NCI-H1417 treated with DMSO at 0.1 percent for 48 hours (cell line): ENCODE measurements at places on chromosomes 4 and X.

DNA sequence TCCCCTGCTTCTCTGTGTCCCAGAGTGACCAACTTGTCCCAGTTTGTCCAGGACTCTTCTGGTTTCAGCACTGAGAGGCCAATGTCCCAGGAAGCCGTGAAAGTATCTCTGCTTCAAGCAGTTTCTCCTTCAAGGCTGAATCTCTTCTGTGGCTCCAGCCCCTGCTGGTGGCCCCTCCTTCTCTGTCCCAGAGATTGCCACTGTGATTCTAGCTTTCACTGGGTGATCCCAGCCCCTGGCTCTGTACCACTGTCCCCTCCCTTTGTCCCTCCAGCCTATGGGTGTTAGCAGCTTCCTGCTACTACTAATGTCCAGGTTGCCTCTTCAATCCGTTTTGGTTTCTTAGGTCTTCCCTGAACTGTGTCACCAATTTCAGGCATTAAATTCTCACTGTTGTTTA lies 70.5 kb downstream of the SOX3 start:
- DNase-seq: no peak

- DNase-seq: no peak
Observed at GRCh38 chr4:123747016-123747415, 350.4 kb downstream of the SPRY1 start.

- DNase-seq: no peak
Observed at GRCh38 chr4:26101011-26101410, 187.0 kb downstream of the SMIM20 start.

DNA sequence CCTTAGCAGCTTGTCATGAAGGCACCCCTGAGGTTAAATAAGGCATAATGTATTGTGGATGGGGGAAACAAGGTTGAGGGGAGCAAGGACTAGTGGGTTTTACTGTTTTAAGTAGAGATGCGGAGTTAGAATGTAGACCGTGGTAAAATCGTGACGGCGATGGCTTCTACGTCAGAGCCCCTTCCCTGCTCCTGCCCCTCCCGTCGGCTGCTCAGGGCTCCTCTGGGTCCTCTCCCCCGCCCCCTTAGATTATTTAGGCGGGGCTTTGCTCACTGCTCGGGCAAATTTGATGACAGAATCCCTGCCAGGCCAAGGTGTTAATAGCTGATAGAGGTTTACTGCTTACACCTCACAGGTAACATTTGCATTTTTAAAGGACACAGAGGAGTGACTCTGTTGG lies 2.3 kb downstream of the FRMPD3 start:
- no peak for DNase-seq

DNA sequence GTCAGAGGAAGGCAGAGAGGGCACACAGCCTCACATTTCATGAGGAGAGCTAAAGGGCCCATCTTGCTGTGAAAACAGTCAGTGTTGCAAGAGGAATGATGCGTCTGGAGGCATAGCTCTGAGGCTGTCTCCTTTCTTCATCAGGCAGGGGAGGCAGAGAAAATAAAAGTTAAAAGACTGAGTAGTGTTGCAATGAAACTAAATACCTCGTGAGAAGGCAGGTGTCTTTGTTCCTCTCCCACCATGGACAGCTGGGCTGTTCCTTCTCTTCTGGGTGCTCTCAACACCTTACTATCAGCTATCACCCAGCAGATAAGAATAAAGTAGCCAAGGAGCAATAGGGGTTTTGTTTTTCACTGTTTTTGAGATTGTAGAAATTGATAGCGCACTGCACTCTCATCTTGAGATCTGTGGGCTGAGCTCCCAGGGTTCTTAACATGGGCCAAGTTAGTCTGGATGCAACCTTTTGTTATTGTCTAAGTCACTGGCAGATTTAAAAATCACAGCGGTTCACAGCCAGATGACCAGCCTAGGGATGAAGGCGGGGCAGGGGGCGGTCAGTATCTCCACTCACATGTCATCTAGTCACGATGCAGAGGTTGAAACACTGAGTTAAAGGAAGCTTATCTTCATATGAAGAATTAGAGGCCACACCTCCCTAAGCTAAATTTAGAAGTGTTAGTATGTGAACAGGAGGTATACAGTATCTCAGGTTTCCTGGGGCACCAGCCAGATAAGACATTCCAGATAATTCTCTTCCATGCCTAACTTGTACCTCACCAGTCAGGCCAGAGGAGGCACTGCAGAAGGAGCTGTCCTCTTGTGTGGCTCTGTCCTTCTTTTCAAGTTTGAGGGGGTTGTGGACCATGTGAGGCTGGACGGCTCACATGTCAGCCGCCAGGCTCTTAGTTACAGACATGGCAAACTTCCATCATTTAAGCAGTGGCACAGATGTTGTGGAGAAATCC lies 36.9 kb downstream of the PARM1 start:
- DNase-seq: no peak

- no peak for DNase-seq
Observed at GRCh38 chrX:120308959-120309872, 2.0 kb downstream of the TMEM255A start.

GRCh38 chrX:48938721-48939425 lies 18.5 kb downstream of the OTUD5 start:
- DNase-seq: no peak

DNA sequence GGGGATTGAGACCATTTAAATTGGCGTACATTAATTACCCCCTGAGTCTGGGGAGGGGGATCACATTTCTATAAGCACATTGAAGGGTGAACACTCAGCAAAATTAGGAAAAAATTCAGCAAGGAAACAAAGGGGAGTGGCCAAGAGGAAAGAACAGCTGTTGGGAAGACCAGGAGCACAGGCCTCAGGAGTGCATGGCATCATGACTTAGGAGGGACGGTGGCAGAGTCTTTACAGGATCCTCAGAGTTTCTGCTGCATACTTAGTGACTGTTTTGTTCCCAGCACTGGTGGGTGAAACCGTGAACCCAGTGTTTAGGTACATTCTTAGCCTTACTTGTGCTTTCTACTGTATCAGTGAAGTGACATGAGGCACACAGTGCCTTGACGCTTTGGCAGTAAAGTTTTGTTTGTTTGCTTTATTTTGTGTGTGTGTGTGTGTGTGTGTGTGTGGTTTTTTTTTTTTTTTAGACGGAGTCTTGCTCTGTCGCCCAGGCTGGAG lies 121.3 kb downstream of the CBR4 start:
- DNase-seq: no peak

DNA sequence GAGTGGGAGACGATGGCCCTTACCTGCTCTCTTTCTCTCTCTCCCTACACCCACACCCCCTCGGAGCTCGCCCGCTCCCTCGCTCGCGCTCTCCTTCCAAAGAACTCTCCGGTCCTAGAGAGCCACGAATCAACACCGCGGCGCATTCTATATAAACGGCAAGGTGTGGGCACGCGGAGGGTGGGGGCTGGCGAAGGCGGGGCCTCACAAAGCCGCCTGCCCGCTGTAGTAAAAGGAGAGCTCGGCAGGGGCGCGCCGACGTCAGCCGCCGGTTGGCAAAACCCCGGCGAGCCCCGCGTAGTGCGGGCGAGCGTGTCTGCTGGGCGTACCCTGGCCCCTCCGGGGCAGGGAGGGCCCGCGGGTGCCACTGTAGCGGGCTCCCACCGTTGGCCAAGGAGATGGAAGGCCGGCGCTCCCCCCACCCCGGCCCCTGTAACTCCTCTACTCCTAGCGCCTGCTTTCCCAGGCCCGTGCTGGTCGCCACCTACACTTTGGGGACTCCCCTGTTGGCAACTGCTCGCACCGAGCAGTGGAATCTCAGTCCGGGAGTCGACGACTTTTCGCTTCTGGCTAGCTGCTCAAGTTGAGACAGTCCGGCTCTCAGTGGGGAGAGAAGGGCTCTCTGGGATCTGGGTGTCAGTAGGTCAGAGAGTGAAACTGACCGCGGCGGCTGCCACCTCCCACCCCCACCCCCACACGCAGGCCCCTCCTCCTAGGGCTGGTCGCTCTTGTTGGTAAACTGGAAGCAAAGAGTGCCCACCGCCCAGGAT lies 325.5 kb upstream of the F9 start:
- no peak for DNase-seq

- no peak for DNase-seq
Observed at GRCh38 chr4:1843852-1844251, 12.1 kb downstream of the LETM1 start.
